ENCODE measurements at places on chromosomes 2 and 18.

- DNase-seq: no peak
Measured at GRCh38 chr2:31200972-31201371, 16.3 kb downstream of the CAPN14 start.

DNA sequence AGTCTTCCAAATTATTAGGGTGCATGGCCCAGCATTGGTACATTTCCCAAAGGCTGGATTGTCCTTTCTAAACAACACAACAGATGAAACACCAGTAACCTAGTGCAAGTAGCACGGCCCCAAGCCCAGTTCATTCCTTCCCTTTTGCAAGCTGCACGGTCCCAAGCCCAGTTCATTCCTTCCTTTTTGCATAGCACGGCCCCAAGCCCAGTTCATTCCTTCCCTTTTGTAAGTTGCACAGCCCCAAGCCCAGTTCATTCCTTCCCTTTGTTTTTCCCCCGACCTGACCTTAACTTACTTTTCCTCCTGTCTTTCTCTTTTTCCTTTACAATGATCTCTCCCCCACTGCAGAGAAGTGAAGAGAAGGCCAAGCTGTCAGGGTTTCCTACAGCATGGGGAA lies 60.9 kb downstream of the C18orf63 start:
- DNase-seq: no peak

- DNase-seq: no peak
Measured at GRCh38 chr2:95075440-95076132, 46.0 kb downstream of the MRPS5 start.

- DNase-seq: no peak
Measured at GRCh38 chr2:9086465-9086864, 83.0 kb upstream of the MBOAT2 start.

Measured in NCI-H1436 treated with DMSO at 0.1 percent for 48 hours (cell line).